ENCODE measurements at places on chromosomes 6 and 20.

DNA sequence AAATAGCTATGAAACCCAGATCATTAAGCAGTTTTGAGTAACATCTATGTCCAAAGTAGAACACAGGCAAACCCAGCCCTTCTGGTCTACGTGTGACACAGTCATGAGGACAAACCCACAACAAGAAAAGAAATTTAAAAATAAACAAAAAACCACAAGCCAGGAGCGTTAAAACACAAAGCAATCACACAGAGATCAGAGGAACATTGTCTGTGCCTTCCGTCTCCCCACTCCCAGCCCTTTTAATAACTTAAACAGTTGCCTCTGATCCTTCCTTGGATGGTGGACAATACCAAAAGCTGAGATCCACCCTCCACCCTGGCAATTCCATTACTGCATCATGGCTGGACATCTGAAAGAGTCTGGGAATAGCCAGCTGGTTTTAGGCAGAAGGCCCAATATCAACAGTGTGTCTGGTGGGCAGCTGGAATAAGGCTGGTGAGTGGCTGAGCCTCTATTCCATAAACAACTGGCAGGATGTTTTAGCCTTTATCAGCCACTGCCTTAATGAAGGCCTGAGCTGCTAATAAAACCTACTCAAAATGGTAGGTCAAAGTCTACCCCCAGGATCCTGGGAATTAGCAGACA, 15.7 kb upstream of the LAMA4 start:
- DNase-seq: no peak

- DNase-seq: no peak
Observed at GRCh38 chr20:25071734-25072133, 10.2 kb downstream of the VSX1 start.

DNA sequence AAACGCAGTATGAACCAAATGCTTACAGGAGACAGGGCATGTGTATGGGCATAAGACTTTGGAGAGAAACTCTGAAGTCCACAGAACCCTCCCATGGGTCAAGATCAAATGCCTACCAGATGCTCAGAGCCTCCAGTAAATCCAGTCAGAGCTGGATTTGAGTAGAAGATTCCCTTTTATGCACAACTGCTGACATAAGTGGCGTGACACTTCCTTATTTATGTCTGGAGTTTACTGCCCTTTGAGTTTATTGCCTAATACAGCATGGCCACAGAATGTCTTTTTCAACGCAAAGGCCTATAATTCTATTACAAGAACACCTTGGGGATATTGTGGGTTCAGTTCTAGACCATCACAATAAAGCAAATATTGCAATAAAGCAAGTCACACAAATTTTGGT, 220.0 kb upstream of the FOXQ1 start:
- no peak for DNase-seq

DNA sequence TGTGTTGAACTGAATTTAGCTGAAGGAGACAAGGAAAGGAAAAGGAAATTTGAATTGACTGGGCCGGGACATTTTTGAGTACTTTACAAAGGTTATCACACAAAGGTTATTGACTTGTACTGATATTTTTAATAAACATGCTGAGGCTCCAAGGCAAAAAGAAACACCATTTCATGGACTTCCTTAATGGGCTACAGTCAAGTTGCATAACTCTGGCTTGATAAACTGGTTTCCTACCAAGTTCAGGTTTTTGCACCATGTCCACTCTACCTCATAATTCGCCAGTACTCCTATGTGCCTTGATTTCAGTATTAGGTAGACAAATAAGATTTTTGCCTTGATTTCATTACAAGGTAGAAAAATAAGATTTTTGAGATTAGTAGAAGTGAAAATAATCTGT, 65.8 kb upstream of the FUT9 start:
- DNase-seq: no peak

DNA sequence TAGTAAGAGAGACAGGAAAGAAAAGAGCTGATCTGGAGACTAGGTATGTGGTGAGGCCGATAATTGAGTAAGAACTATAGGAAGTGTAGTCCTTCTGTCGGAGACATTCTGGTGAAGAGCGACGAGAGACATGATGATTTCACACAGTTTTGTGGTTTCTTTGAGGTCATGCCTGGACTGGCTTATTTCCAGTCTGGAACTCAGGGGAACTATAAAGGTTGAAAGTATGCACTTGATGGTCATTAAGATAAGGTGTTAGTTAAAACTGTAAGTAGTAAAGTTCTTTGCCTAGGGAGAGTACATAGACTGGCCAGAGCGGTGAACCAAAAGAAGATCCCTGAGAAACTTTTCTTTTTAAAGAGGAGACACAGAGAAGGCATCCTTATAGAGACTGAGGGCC, 68.8 kb downstream of the RFX6 start:
- no peak for DNase-seq

GRCh38 chr6:22081709-22082108, 215.1 kb downstream of the PRL start:
- no peak for DNase-seq

DNA sequence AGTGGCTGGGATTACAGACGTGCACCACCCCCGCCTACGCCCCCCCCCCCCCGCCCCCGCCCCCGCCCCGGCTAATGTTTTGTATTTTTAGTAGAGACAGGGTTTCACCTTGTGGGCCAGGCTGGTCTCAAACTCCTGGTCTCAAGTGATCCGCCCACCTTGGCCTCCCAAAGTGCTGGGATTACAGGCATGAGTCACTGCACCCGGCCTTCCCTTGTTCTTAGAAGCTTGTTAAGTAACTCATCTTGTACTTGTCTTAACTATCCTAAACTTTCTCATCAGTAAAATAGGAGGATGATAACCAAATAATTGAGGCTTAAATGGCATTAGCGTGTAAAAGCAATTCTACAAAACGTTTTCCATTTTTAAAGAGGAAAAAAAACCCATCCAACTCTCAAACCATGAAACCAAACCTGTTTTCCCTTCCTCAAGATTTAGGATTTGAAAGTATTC, 4.2 kb downstream of the CDYL start:
- no peak for DNase-seq

- DNase-seq: no peak
Observed at GRCh38 chr6:115733426-115733825, 327.3 kb downstream of the FRK start.
